CD4-positive, alpha-beta memory T cell (primary cell): ENCODE measurements at places on chromosomes 1 and 21. TPM values are rescaled to one million over a fixed set of nuclear protein-coding genes. Genes with fewer than 3 reads are reported as not detected.

MAEL gene
- total RNA-seq = not detected

GRCh38 chr1:98179151-98179773 is 258.4 kb upstream of the DPYD start:
- no peak for DNase-seq
- no peak overlapping the region for H3K27ac ChIP-seq
- no peaks in the 10 kb centered on the region for H3K27me3 ChIP-seq
- H3K4me1 ChIP-seq = no peaks in the 10 kb centered on the region
- H3K36me3 ChIP-seq = no peaks in the 10 kb centered on the region

- no peak for DNase-seq
- H3K4me3 ChIP-seq = no peak overlapping the region
- peaks cover 55% of the 10 kb centered on the region for H3K4me1 ChIP-seq
- H3K36me3 ChIP-seq = no peaks in the 10 kb centered on the region
- no peak overlapping the region for H3K27ac ChIP-seq
These were observed 15.0 kb downstream of the NES start for GRCh38 chr1:156662005-156662799.

DNA sequence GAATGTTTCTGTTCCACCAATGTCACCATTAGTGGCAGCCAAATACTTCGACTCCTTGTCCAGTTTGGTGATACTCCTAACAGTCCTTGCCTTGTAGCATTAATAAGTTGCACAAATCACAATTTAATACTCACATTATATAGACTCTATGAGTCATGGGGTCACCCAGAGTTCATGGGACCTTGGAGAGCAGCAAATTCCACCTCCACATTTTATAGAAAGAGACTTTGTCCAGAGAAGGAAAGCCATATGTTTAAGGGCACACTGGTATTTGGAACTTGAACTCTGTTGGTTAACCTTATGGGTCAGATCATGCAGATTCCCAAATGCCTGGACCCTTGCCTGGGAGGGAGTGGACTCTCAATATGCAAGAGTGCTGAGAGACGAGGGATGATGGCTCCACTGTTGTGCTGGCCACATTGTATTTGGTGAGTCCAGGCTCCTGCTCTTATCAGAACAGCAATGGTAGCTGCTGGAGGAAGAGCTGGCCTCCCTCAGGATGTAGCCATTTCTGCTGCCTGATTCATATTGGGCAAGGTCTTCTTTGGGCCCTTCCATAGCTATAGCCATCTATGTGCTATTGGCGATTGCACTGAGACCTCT is 30.6 kb downstream of the DNAJC6 start:
- no peaks in the 10 kb centered on the region for H3K4me1 ChIP-seq
- no peak overlapping the region for H3K4me3 ChIP-seq
- no peaks in the 10 kb centered on the region for H3K36me3 ChIP-seq
- no peaks in the 10 kb centered on the region for H3K27me3 ChIP-seq

DNA sequence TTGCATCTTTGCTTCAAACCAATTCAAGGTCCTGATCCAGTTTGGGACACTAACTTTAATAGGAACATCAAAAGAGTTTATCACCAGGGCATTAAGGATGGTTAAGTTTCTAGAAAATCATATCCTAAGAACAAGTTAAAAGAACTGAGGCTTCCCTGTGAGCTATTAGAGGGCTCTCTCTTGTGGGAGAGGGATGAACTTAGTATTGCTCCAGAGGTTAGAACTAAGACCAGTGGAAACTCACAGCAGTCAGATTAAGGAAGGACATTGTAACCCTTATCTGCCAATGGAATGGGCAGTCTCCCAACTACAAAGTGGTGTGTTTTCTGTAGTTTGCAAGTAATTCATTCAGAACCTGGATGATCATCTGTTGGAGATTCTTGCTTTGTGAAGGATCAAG is 36.8 kb downstream of the UBE2U start:
- H3K27ac ChIP-seq = no peak overlapping the region
- DNase-seq = no peak
- H3K4me3 ChIP-seq = no peak overlapping the region
- H3K36me3 ChIP-seq = no peaks in the 10 kb centered on the region

- H3K27me3 ChIP-seq = no peaks in the 10 kb centered on the region
- no peak for DNase-seq
- H3K4me1 ChIP-seq = no peaks in the 10 kb centered on the region
- no peaks in the 10 kb centered on the region for H3K36me3 ChIP-seq
- H3K4me3 ChIP-seq = no peak overlapping the region
- no peak overlapping the region for H3K27ac ChIP-seq
These were observed 30.0 kb upstream of the RWDD3 start for GRCh38 chr1:95203908-95204437.

GRCh38 chr21:41878831-41879189 is 334 bp downstream of the PRDM15 start:
- no peaks in the 10 kb centered on the region for H3K27me3 ChIP-seq
- no peak overlapping the region for H3K27ac ChIP-seq
